ENCODE measurements at places on chromosomes 11 and 22.

- no peak for DNase-seq
Measured at GRCh38 chr11:132184079-132184478, 813.7 kb downstream of the NTM start.

DNA sequence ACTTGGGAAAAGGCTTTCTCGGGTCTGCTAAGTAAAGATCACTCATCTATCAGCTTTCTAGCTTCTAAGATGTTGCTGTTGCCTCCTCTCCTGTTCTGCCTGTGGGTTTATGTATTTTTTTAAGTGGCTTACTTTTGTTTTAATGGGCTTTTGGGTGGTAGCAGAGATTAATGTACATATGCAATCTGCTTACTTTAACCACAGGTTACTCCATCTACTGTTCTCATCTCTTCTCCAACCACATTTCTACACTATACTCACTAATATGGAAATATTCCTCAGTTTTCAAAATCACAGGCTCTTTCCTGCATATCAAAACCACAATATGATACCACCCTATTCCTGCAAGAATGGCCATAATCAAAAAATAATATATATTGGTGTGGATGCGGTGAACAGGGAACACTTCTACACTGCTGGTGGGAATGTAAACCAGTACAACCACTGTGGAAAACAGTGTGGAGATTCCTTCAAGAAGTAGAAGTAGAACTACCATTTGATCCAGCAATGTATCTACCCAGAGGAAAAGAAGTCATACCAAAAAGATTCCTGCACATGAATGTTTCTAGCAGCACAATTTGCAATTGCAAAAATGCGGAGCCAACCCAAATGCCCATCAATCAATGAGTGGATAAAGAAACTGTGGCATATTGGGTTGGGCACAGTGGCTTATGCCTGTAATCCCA is 288.8 kb downstream of the SWAP70 start:
- no peak for DNase-seq

GRCh38 chr11:62905296-62905695 is 15.9 kb downstream of the CHRM1 start:
- DNase-seq, result no peak

DNA sequence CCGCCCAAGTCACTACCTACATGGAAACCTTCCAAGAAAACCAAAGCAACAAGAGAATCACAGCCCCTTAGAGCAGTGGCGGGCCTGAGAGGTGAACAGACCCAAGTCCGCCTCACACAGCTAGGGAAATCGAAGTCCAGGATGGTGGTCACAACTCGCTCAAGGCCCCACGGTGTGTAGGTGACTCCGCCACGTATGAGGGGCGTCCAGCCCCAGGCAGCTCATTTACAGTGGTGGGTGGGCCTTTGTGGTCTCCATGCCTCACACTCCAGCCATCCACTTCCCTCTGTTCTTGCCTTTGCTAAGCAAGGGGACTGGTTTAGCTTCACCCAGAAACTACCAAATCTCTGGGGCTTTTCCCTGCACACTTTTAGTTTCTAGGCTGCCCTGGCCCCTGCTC is 9.7 kb upstream of the TCF20 start:
- no peak for DNase-seq

DNA sequence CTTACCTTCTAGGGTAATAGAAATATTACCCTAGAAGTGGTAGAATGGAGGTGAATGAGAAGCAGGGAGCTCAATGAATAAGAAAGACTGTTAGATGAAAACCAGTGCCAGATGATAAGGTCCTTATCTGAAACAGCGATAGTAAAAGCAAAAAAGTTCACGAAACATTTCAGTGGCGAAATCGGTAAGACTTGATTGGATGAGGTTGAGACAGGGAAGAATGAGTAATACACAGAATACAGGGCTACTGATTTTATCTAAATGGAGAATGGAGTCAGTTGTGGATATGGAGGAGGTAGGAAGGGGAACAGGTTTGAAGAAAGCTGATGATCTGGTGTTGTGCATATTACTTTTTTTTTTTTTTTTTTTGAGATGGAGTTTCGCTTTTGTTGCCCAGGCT is 96.5 kb downstream of the GALNT18 start:
- DNase-seq, result no peak

DNA sequence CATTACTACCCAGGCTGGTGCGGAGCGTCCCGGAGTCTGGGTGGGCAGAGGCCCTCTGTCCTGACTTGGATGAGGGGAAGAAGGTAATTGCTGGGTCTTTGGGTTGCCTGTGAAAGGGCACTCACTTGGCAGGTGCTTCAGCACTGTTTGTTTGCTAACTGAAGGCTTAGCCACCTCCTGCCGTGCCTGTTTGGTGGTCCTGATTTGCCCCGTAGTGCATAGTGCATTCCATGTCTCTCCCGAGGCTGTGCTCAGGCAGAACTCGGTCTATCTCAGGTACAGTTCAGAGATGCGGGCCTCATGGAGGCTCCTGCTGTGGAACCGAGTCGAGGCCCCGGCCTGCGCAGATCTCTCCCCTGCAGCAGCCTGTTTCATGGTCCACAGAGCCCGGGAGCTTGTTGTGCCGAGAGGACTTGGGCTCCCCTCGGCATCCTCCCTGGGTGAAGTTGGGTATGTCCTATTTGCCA is 146.2 kb downstream of the TBC1D22A start:
- DNase-seq, result no peak
